ENCODE measurements at places on chromosomes 5 and 9.
A peak's percentile ranks its signal among the peaks of the same experiment; 100 is the strongest.

DNA sequence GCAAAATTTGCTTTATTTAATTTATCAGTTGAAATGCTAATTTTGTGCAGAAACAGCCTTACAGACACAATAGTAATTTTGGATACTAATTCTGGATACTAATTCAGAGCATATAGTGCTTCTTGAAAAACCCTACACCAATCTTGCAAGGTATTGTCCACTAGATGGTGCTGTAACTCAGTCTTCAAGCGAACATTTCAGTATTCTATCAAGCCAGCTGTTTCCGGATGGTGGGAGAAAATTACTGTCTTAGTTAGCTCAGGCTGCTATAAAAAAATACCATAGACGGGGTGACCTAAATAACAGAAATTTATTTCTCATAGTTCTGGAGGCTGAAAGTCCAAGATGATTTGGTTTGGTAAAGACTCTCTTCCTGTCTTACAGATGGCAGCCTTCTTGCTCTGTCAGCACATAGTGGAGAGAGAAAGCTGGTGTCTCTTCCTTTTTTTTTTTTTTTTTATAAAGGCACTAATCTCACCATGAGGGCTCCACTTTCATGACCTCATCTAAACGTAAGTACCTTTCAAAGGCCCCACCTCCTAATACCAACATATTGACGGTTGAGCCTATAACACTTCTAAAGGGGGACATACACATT is 1306.5 kb upstream of the CDH9 start:
- no peak for DNase-seq

DNA sequence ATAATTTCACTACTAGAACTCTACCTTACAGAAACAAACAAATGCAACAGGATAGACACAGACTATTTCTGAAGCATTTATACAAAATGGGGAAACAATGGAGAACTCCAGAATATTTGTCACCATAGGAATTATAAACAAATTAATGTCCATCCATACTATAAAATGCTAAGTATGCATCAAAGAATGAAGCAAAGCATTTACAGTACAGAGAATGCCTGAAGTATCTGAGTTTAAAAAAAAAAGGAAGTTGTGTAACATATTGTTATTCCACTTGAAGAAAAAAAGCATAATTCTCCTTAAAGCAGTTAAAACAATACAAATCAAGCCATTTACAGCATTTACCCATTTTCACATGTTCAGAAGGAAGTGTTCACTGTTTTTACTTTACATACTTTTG is 53.0 kb downstream of the DROSHA start:
- DNase-seq, result peak; percentile 56

GRCh38 chr9:113572076-113572861 is 108.7 kb downstream of the RGS3 start:
- DNase-seq, result no peak

DNA sequence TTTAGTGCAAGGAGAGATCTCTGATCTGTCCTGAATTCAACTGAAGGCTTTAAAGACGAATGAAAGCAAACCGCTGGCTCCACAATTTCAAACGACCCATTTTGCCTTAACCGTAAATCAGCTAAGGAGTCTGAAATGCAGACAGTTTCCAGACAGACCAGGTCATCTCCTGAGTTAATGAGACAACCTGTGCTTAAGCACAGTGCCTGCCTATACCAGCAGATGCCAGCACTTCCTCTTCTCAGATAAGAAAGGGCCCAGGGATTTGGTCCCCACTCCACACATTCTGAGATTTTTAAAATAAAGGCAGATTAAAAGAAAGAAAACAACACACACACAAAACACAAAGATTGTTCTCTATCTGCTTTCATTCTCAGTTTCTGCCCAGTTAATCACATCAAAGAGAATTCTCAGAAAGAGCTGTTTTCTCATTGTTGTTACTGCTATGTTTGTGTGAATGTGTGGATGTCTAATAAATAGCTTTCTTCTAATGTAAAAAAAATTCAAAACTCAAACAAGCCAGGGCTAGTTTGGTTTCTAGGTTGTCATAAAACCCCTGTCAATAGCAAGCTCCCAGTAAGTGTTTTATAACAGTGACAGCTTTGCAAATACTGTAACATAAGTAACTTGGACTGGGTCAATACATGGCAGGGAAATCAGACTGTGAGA is 157.7 kb upstream of the SLC24A2 start:
- DNase-seq, result peak; percentile 15

DNA sequence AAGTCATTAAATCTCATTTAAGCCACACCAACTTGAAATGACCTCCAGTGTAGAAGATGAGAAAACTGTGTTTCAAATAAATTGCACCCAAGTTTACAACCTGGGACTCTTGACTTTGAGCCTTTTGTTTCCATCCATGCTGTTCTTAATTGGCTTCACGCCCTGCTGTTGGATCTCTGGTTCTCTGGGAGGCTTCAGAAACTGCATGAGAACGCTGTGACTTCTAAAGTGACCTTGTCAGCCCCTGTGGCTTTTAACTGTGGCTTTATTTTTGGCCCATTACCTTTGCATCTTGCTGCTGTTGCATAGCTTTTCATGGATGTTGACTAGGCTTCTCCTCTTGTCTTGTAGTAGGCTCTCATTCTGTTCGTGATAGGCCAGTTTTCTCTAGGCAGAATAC is 29.3 kb downstream of the TNFAIP8 start:
- no peak for DNase-seq
